ENCODE measurements at places on chromosomes 1 and 21. TPM values are rescaled to one million over a fixed set of nuclear protein-coding genes. Genes with fewer than 3 reads are reported as not detected.

The HCRTR1 gene
- not detected for total RNA-seq

The TDRD5 gene
- not detected for total RNA-seq

The RHD gene
- not detected for total RNA-seq

The CD247 gene
- total RNA-seq, result not detected

The PTPRF gene
- total RNA-seq, result 212 TPM

The OTUD3 gene
- 5.1 TPM for total RNA-seq

The REN gene
- total RNA-seq, result not detected

The RWDD3 gene
- total RNA-seq, result 12.6 TPM

Measured in smooth muscle cell of the pulmonary artery (primary cell).